ENCODE measurements at places on chromosomes 7 and 10. TPM values are rescaled to one million over a fixed set of nuclear protein-coding genes. Genes with fewer than 3 reads are reported as not detected.

The ODAD2 gene
- total RNA-seq = 1.3 TPM

The KCNMA1 gene
- total RNA-seq = 16.4 TPM

The TSPAN14 gene
- 46.9 TPM for total RNA-seq

The PRPF18 gene
- total RNA-seq = 31.6 TPM

The TSPAN12 gene
- total RNA-seq = not detected

The C10orf67 gene
- total RNA-seq = 0.21 TPM

The ADAM8 gene
- total RNA-seq = 23.2 TPM

The TMEM213 gene
- not detected for total RNA-seq

The LBX1 gene
- total RNA-seq = not detected

The KIF11 gene
- total RNA-seq = 21.3 TPM

The CTTNBP2 gene
- total RNA-seq = 0.17 TPM

The SFTPA2 gene
- not detected for total RNA-seq

The ANKRD22 gene
- not detected for total RNA-seq

The CCDC146 gene
- 2.7 TPM for total RNA-seq

The PHKG1 gene
- total RNA-seq = 1.2 TPM

The OR2A7 gene
- 10.0 TPM for total RNA-seq

The PLAU gene
- total RNA-seq = 17.3 TPM

The TRIL gene
- not detected for total RNA-seq

The SH2D4B gene
- total RNA-seq = not detected

The FAM25C gene
- not detected for total RNA-seq

The RPP38 gene
- 26.4 TPM for total RNA-seq

The ZNF316 gene
- 27.1 TPM for total RNA-seq

The LRRC18 gene
- not detected for total RNA-seq

The LIPK gene
- not detected for total RNA-seq

The PGAM2 gene
- total RNA-seq = not detected

The CUL2 gene
- 30.7 TPM for total RNA-seq

The FBXL13 gene
- total RNA-seq = 0.74 TPM

The PPA1 gene
- total RNA-seq = 221 TPM

The STN1 gene
- 31.8 TPM for total RNA-seq

The ATRNL1 gene
- not detected for total RNA-seq

The VGF gene
- total RNA-seq = 12.8 TPM

The SCART1 gene
- total RNA-seq = 1.3 TPM

The CADPS2 gene
- total RNA-seq = 7.4 TPM

The CYP2C19 gene
- total RNA-seq = not detected

All from MCF 10A (cell line).